T-helper 1 cell (primary cell): ENCODE measurements at places on chromosomes 1 and 21.

DNA sequence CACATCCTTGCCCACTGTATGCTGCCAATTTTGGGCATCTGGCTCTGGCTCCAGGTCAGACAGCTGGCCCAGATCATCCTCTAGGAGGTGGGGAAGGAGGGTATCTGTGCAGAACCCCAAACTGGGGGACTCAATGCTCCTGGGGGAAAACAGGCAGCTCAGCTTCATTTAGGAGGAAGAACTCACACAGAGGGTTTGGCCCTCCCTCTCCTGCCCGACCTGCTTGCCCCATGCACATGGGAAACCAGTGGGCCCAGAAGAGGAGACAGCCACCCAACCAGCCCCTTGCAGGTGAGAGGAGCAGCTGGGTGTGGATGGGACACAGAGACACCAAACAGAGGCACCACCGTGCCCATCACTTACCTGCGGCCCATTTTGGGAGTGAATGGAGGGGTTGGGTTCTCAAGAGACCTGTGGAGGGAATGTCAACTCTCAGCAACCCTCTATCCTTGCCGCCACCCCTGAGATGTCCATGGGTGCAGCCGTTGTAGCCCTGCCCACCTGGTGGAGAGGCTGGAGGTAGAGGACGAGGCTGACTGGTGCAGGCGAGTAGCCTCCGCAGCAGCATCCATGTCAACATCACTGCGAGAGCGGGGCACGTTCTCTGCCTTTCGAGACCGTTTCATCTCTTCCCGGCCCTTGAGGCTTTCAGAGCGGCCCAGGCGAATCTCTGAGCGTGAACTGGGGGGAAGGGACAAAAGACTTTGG is 27.5 kb downstream of the LRRC71 start:
- DNase-seq = no peak

GRCh38 chr1:41874903-41875411 is 43.8 kb downstream of the HIVEP3 start:
- no peak for DNase-seq

- DNase-seq = no peak
Measured at GRCh38 chr1:89980605-89981004, 14.3 kb upstream of the ZNF326 start.

GRCh38 chr21:28144653-28145052 is 848.0 kb downstream of the LTN1 start:
- no peak for DNase-seq

GRCh38 chr1:30601316-30602085 is 121.9 kb downstream of the MATN1 start:
- DNase-seq = no peak

GRCh38 chr1:44777969-44778635 is 2.8 kb downstream of the RPS8 start:
- DNase-seq = no peak

- no peak for DNase-seq
Measured at GRCh38 chr1:237851210-237851845, 39.4 kb downstream of the ZP4 start.
